Activated CD4-positive, CD25-positive, alpha-beta regulatory T cell treated with anti-CD3 and anti-CD28 coated beads, Interleukin-2, amount 50 U/mL, for 24 hours (primary cell): ENCODE measurements at places on chromosomes 16 and 17.

DNA sequence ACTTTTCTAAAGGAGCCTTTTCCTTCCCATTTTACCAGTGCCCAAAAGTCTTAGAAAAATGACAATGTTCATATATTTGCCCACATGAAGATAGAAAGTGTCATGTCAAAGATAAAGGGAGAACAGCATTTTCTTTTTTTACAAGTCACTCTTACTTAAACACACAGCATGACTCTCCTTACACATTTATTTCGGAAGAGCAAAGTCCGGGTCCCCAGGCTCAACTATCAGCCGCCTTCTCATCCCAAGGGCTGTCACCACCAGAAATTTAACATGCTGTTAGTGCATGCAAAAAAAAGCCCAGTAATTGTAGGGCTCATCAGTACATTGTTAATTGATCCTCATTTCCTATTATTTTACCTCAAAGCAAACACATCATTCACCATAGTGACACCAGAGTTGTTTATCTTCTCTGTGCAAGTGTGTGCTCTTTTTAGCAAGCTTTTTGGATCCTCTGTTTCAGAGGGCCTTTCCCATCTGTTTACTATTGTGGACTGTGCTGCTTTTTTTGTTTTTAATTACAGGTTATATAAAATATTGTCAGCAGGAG is 560.3 kb downstream of the WWOX start:
- no peak for ATAC-seq

- ATAC-seq, result no peak
Measured at GRCh38 chr17:13351046-13351445, 250.7 kb downstream of the HS3ST3A1 start.

DNA sequence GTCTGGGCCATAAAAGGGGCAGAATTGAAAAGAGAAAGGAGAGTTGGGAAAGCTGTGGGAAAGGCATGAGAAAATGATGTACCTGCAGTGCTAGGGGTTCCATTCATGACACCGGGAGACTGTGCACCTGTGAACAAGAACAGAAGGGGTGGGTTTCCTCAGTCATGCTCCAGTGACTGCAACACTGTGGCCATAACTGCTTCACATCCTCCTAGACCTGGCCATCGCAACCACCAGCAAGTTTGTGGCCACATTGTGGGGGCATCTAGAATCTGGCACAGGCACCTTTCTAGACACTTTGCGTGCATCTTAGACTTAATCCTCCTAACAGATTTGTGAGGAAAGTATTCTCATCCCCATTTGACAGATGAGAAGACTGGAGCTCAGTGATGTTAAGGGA is 12.7 kb downstream of the GP2 start:
- no peak for ATAC-seq

DNA sequence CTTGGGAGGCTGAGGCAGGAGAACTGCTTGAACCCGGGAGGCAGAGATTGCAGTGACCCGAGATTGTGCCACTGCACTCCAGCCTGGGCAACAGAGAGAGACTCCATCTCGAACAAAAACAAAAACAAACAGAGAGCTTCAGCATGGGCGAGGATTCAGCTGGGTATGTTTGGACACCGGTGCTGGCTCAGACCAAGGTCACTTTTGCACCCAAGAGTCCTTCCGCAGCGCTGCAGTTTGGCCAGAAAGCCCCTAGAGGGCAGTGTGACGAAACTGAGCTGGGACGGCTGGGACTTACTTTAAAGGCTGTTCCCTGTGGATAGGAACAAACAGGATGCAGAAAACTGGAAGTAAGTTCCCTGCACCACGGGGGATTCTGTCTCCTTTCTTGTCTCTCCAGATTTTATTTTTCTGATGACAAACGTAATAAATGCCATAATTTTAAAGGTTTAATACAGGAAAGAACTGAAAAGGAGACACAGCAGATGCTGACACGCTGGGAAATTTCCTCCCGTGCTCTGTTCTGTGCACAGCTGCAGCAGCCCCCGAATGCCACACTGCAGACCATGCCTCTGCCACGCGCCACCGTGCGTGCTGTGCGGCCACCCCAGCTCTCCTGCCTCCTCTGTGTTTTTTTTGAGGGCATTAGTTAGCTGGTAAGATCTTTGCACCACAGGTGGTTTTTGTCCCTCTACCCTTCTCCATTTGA is 25.2 kb upstream of the USP36 start:
- ATAC-seq, result no peak

DNA sequence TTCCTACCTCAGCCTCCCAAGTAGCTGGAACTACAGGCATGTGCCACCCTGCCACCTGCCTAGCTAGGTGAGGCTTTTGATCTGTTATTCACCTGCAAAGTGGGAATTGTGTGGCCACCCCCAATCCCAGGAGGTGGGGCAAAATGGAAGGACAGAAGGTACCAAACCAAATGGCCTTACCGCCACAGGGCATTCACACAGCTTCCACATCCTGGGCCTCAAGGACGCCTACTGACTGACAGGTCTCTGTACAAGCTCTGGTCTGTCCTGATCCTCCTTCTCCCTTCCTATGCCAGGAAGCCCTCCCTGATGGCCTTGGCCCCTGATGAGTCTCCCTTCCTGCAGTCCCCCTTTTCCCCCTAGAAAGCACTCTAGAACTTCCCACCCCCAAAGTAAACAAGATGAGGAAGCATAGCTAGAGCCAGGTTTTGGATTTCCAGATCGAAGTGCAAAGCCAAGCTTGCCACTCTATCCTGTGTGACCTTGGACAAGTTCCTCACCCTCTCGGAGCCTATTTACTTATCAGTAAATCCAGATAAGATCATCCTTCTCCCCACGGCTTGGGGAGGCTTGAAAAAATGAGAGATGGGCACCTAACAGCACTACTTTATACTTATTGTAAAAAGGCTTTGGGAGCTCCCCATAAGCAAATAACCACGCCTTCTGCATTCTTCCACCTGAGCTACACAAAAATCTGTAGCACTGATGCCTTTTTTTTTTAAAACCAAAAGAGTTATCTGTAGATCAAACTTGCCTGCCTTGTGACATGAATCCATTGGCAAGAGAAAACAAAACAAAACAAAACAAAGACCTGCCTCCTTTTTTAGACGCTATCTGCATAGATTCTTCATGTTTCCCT is 4.5 kb downstream of the PLLP start:
- ATAC-seq, result no peak

DNA sequence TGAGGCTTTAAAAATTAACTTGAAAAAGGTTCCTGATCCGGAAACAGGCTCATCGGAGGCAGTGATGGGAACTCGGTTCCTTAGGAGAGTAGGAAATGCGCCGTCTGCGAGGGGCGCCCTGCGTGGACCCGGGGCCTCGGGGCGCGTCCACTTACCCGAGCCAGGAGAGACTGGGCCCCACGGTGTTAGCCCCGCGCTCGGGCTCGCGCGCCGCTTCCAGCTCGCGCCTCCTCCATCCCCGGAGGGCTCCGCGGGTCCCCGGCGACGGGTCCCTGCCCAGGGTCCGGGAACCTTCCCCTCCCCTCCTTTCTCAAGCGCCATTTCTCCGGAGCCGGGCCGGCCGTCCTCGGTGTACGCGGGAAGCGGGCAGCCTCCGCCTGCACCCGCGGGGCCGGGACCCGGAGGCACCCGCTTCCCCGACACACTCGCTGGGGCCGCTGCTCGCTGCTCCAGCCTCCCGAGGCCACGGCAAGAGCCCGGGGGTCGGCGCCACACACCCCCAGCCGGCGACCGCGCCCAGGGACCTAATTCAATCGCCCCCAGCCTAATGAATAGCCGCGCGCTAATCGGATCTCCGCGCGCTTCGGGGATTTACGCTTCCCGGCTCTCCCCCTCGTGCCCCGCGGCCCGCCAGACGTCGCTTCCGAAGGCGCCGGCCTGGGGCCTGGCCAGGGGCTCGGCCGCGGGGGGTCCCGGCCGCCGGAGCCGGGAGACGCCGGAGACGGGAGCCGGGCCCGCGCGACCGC is 2.2 kb upstream of the BAHCC1 start:
- no peak for ATAC-seq

- ATAC-seq, result peak; percentile 30
Measured at GRCh38 chr17:82497483-82498405, 21.8 kb upstream of the FOXK2 start.
